Activated naive CD4-positive, alpha-beta T cell treated with anti-CD3 and anti-CD28 coated beads, Interleukin-2, amount 10 ng/mL, durations not matched to agents 5 hours and 36 hours (primary cell): ENCODE measurements at places on chromosomes 7 and 10. TPM values are rescaled to one million over a fixed set of nuclear protein-coding genes. Genes with fewer than 3 reads are reported as not detected.

PLEKHS1 gene
- not detected for total RNA-seq

NACAD gene
- total RNA-seq, result not detected

PROSER2 gene
- total RNA-seq, result 0.26 TPM

TUBAL3 gene
- not detected for total RNA-seq

LLCFC1 gene
- not detected for total RNA-seq

ITGB8 gene
- not detected for total RNA-seq
